ENCODE measurements at places on chromosomes 11 and 22. TPM values are rescaled to one million over a fixed set of nuclear protein-coding genes. Genes with fewer than 3 reads are reported as not detected.

GRCh38 chr11:34525888-34526657, 12.5 kb upstream of the ELF5 start:
- no peak for DNase-seq
- no peak overlapping the region for H3K27ac ChIP-seq
- no peaks in the 10 kb centered on the region for H3K4me1 ChIP-seq
- H3K27me3 ChIP-seq = no peaks in the 10 kb centered on the region
- H3K4me3 ChIP-seq = no peak overlapping the region

DNA sequence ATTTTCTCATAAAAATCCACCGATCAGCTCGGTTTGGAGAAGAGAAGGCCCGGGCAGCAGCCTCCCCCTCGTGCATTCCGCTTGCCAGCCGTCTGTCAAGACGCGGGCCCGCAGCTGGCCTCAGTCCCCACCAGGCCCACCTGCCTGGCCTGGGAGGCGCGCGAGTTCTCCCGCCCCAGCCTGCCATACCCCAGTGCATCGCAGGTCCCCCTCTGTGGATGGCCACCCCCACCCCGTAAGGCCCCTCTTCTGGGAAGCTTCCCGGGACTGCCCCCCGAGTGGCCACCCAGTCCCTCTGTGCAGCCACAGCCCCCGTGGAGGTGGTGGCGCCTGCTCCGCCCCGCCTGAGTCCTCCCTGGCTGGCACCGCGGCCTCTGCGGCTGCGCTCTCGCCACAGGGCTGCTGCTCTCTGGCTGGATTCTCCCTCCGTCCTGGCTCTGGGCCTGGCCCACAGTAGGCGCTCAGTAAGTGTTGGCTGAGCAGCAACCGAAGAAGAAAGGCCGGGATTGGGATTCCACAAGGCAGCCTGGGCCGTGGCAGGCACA, 74.0 kb upstream of the TCF20 start:
- H3K27me3 ChIP-seq = no peaks in the 10 kb centered on the region
- H3K27ac ChIP-seq = no peak overlapping the region
- no peak for DNase-seq
- H3K4me3 ChIP-seq = no peak overlapping the region
- peaks cover 7% of the 10 kb centered on the region for H3K4me1 ChIP-seq

- H3K4me3 ChIP-seq = no peak overlapping the region
- peaks cover 28% of the 10 kb centered on the region for H3K36me3 ChIP-seq
- H3K4me1 ChIP-seq = peaks cover 20% of the 10 kb centered on the region
- no peak overlapping the region for H3K27ac ChIP-seq
These were observed 35.6 kb downstream of the BRD1 start for GRCh38 chr22:49792107-49792506.

Gene KCNJ11
- total RNA-seq = 7.6 TPM

Gene SMIM35
- not detected for total RNA-seq

Gene ELF5
- not detected for total RNA-seq

DNA sequence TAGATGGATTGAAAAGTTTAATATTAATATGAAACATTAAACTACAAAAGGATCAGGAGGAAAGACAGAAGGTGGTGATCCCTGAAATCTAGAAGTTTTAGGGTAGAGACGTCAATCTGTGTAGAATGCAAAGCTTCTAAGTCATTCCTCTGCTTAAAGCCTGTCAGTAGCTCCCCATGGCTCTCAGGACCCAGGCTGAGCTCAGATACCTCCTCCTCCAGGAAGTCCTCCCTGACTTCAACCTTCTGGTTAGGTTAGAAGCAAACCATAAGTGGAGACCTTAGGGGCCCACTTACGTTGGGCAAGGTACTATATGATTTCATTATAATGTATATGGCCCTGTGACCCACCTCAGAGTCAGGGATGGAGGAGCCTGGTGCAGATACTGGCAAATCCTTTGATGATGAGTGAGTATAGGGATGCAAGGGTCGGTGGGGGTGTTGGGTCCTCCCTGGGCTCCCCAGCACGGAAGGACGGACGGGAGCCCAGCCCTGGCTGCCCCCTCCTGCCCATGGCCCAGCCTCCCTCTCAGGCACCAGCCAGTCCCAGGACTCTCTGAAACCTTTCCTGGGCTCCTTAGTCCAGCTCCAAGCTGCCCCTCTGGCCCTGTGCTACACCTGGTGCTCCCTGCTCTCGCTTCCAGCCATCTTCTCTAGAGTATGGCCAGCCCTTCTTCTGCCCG, 3.2 kb upstream of the PPP6R3 start:
- DNase-seq = no peak

Gene BTG4
- not detected for total RNA-seq

GRCh38 chr22:26055693-26056092, 113.6 kb upstream of the SEZ6L start:
- no peak for DNase-seq
- no peak overlapping the region for H3K4me3 ChIP-seq
- no peak overlapping the region for H3K27ac ChIP-seq
- H3K27me3 ChIP-seq = no peaks in the 10 kb centered on the region

Gene KCNK4
- not detected for total RNA-seq

Gene OTOG
- not detected for total RNA-seq

Gene CRYBB2
- total RNA-seq = not detected

GRCh38 chr11:114061048-114061680, 1.7 kb downstream of the ZBTB16 start:
- no peak for DNase-seq
- H3K27me3 ChIP-seq = no peaks in the 10 kb centered on the region
- peak overlapping the region; percentile 98 for H3K4me3 ChIP-seq

Gene SLN
- 2.3 TPM for total RNA-seq

- DNase-seq = no peak
- H3K4me1 ChIP-seq = peaks cover 4% of the 10 kb centered on the region
- H3K27ac ChIP-seq = no peak overlapping the region
- no peaks in the 10 kb centered on the region for H3K27me3 ChIP-seq
- no peaks in the 10 kb centered on the region for H3K36me3 ChIP-seq
These were observed 136.3 kb upstream of the TEAD1 start for GRCh38 chr11:12537778-12538401.

DNA sequence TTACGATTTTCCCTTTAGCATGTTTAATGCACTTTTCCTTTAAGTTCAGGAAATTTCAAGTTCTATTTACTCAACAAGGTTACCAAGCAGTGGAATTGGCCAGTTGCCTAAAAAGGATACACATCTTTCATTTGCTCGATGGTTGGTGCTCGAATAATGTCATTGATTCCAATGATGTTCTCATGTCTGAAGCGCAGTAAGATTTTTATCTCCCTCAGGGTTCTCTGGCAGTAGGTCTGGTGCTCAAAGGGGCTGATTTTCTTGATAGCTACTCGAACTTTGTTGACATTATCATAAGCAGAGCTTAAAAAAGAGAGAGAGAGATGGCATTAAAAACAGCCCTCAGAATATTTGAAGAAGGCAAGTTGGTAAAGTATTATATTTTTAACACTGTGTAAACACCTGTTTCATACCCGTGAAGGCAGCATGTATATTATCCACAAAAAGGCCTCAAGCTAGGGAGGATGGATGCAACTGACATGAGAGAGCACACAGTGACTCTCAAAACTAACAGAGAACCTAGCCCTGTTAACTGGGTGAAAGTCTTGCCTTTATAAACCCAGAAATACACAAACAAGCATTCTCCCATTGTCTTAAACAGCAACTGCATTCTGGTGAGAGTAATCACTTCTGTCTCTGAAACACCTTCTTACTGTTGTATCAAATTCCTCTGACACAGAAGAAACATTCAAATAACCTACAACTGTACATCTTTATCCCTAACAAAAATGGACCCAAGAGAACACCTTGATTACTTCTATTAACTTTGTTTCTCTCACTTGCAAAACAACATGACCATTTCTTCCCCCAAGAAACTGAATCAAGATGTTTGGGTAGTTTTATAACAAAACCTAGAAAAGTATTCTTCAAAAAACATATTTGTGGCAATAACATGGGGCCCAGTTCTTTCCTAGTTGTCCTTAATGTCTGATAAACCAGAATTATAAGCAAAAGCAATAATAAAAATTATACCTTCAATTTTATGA, 59.6 kb downstream of the MAPK1 start:
- H3K4me3 ChIP-seq = no peak overlapping the region
- H3K4me1 ChIP-seq = peaks cover 20% of the 10 kb centered on the region
- H3K36me3 ChIP-seq = peaks cover 13% of the 10 kb centered on the region
- H3K27me3 ChIP-seq = no peaks in the 10 kb centered on the region
- H3K27ac ChIP-seq = no peak overlapping the region
- DNase-seq = no peak

Gene FGF3
- total RNA-seq = not detected

Gene PANX2
- 3.1 TPM for total RNA-seq

- no peak overlapping the region for H3K4me3 ChIP-seq
- no peaks in the 10 kb centered on the region for H3K27me3 ChIP-seq
- no peak overlapping the region for H3K27ac ChIP-seq
- no peaks in the 10 kb centered on the region for H3K36me3 ChIP-seq
These were observed 17.4 kb upstream of the BACE1-AS start for GRCh38 chr11:117273550-117274289.

DNA sequence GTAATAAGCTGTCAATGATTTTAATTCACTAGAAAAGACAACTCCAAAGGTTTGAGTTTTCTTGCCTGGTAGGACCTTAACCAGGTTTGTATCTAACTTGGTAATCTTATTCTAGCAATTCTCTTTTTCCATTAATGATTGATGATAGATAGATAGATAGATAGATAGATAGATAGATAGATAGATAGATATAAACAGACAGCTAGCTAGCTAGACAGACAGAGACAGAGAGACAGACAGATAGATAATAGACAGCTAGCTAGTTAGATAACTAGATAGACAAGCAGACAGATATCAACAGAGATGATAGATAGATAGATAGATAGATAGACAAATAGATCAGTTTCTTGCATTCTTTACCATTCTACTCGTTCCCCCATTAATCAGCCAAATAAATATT, 15.3 kb downstream of the TMPRSS6 start:
- H3K4me1 ChIP-seq = no peaks in the 10 kb centered on the region
- H3K27ac ChIP-seq = no peak overlapping the region
- H3K27me3 ChIP-seq = no peaks in the 10 kb centered on the region
- H3K36me3 ChIP-seq = no peaks in the 10 kb centered on the region

DNA sequence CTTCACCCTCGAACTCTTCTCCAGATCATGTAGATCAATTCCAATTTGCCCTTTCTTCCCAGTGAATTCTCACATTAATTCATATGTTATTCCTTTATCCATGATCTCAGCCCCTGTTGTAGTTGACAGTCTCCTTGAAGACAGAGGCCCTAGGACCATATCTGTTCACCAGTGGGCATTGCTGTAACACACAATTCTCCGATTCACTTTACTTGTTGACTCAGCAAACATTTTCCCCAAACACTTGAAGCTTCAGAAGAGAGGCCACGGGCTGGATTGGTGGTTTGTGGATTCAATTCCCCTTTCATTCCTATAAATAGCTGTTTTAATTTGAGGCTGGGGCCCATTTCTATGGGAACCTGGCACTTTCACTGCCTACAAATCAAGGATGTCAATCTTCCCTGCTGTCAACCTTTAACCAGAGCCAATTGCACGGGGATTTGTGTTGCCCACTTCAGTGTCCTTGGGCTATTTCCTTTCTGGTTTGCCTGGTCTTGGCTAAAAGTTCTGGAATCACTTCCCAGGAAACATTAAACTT, 393.0 kb upstream of the KIRREL3 start:
- DNase-seq = no peak
- no peaks in the 10 kb centered on the region for H3K4me1 ChIP-seq
- H3K27ac ChIP-seq = no peak overlapping the region
- no peak overlapping the region for H3K4me3 ChIP-seq
- H3K27me3 ChIP-seq = no peaks in the 10 kb centered on the region

DNA sequence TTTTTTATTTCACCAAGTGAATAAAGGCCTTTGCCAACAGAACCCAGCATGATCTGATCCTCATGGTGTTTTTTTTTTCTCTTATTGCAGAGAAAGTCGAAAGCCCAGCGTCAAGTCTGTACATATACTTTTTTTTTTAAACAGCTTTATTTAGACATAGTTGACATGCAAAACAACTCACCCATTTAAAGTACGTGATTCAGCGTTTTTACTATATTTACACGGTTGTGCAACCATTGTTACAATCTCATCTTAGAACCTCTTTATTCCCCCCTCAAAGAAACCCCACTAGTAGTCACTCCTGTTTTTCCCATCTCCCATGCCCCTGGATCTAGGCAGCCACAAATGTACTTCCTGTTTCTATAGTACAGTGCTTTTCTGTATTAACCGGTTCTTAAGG, 20.6 kb upstream of the AP1B1 start:
- H3K4me1 ChIP-seq = no peaks in the 10 kb centered on the region
- no peaks in the 10 kb centered on the region for H3K27me3 ChIP-seq
- H3K36me3 ChIP-seq = no peaks in the 10 kb centered on the region
- H3K4me3 ChIP-seq = no peak overlapping the region

Gene APLNR
- 0.66 TPM for total RNA-seq
